Naive thymus-derived CD8-positive, alpha-beta T cell (primary cell): ENCODE measurements at places on chromosomes 4 and X.

GRCh38 chrX:16213961-16214360 lies 46.7 kb downstream of the MAGEB17 start:
- no peaks in the 10 kb centered on the region for H3K4me1 ChIP-seq
- DNase-seq = no peak
- H3K36me3 ChIP-seq = no peaks in the 10 kb centered on the region
- no peak overlapping the region for H3K27ac ChIP-seq
- no peaks in the 10 kb centered on the region for H3K27me3 ChIP-seq
- no peak overlapping the region for H3K4me3 ChIP-seq

GRCh38 chr4:3079694-3080123 lies 5.2 kb downstream of the HTT start:
- no peak overlapping the region for H3K4me3 ChIP-seq
- H3K4me1 ChIP-seq = peaks cover 66% of the 10 kb centered on the region
- H3K36me3 ChIP-seq = no peaks in the 10 kb centered on the region
- no peaks in the 10 kb centered on the region for H3K27me3 ChIP-seq
- DNase-seq = no peak

DNA sequence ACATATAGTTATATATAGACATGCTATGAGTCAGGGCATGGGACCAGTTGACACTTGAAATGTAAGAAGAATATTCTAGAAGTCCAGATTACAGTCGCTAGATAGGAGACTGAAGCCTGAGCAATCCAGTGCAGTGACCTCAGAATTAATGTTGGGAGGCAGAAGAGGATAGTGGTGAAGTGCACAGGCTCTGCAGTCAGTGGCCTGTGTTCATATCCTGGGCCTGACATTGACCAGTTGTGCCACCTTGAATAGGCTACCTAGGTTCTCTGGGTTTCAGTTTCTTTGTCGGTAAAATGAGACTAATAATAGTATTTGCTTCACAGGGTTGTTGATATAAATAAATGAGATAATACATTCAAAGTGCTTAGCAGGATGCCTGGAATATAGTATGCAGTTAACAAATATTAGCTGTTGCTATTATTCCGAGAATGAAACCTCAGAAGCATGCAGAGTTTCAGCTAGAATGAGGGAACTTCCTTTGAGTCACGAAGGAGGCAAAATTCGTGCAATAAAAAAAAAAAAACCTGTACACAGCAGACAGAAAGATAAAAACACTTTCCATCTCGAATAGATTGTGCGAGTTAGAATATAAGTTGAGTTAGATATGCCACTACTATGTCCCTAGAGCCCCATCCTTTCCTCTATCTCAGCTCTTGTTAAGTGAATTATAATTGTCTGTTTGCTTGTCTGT lies 4.0 kb upstream of the SH2D1A start:
- peak overlapping the region; percentile 92 for H3K27ac ChIP-seq
- no peak for DNase-seq
- peaks cover 52% of the 10 kb centered on the region for H3K4me1 ChIP-seq
- no peaks in the 10 kb centered on the region for H3K27me3 ChIP-seq
- peak overlapping the region; percentile 65 for H3K4me3 ChIP-seq

GRCh38 chr4:100289946-100290345 lies 99.7 kb upstream of the DDIT4L start:
- no peaks in the 10 kb centered on the region for H3K36me3 ChIP-seq
- no peak overlapping the region for H3K4me3 ChIP-seq
- no peak overlapping the region for H3K27ac ChIP-seq
- DNase-seq = no peak
- no peaks in the 10 kb centered on the region for H3K4me1 ChIP-seq

DNA sequence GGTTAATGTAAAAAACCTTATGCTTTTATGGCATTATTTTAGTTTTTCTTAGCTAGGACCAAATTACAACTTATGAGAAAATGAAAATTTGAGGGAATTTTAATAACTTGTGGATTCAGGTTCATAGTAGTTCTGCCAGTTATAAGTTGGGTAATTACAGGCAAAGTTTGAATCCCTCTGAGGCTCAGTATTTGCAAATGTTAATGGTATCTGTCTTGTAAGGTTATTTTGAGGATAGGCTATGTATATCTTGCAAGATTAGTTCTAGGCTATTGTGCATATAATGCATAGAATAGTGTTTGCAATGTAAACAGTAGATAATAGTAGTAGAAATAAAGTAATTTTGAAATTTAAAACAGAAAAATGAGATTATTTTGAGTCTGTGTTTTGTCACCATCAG lies 44.7 kb upstream of the CCSER1 start:
- no peak overlapping the region for H3K27ac ChIP-seq
- no peaks in the 10 kb centered on the region for H3K4me1 ChIP-seq
- peaks cover 1% of the 10 kb centered on the region for H3K27me3 ChIP-seq

- DNase-seq = no peak
- H3K4me3 ChIP-seq = no peak overlapping the region
- H3K27ac ChIP-seq = no peak overlapping the region
These were observed 91.6 kb downstream of the SHROOM3 start for GRCh38 chr4:76526585-76526990.

- peaks cover 7% of the 10 kb centered on the region for H3K36me3 ChIP-seq
- H3K4me3 ChIP-seq = no peak overlapping the region
These were observed 313.9 kb downstream of the MID1IP1 start for GRCh38 chrX:39115166-39115565.

GRCh38 chrX:19064175-19064574 lies 58.1 kb downstream of the ADGRG2 start:
- H3K4me3 ChIP-seq = no peak overlapping the region
- DNase-seq = no peak
- H3K36me3 ChIP-seq = no peaks in the 10 kb centered on the region
- no peak overlapping the region for H3K27ac ChIP-seq
- no peaks in the 10 kb centered on the region for H3K4me1 ChIP-seq

GRCh38 chr4:5366421-5366820 lies 315.1 kb downstream of the STK32B start:
- H3K27me3 ChIP-seq = peaks cover 8% of the 10 kb centered on the region
- H3K4me3 ChIP-seq = no peak overlapping the region
- no peaks in the 10 kb centered on the region for H3K36me3 ChIP-seq
- H3K4me1 ChIP-seq = no peaks in the 10 kb centered on the region
- no peak overlapping the region for H3K27ac ChIP-seq

DNA sequence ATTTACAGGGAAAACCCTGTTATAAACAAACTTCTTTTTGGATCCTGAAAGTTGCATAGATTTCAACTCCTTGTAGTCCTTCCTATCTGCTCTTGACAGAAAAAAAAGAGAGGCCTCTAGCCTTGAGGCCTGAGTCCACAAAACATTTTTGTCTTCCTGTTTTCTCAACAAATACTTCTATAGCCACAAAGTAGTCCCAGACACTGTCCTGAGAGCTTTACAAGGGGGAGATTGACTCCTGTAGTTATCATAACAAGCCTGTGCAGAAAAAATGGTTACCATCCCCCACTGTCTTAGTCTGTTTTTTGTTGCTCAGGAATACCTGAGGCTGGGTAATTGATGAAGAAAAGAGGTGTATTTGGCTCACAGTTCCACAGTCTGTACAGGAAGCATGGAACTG lies 35.2 kb downstream of the PCDH7 start:
- no peak for DNase-seq
- no peaks in the 10 kb centered on the region for H3K4me1 ChIP-seq

DNA sequence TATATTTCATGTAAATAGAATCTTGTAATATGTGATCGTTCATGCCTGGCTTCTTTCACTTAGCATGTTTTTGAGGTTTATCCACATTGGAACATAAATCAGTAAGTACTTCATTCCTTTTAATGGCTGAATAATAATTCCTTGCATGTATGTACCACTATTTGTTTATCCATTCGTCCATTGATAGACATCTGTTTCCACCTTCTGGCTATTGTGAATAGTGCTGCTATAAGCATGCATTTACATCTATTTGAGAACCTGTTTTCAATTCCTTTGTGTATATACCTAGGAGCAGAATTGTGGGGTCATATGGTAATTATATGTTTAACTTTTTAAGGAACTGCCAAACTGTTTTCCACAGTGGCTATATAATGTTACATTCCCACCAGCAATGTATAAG lies 356.7 kb upstream of the DIPK2B start:
- H3K27ac ChIP-seq = no peak overlapping the region
- no peaks in the 10 kb centered on the region for H3K36me3 ChIP-seq
- H3K27me3 ChIP-seq = no peaks in the 10 kb centered on the region
- H3K4me3 ChIP-seq = no peak overlapping the region

GRCh38 chr4:4717692-4718091 lies 141.8 kb upstream of the MSX1 start:
- no peaks in the 10 kb centered on the region for H3K4me1 ChIP-seq
- no peak overlapping the region for H3K4me3 ChIP-seq
- no peak overlapping the region for H3K27ac ChIP-seq
- no peak for DNase-seq
- peaks cover 3% of the 10 kb centered on the region for H3K36me3 ChIP-seq
- H3K27me3 ChIP-seq = no peaks in the 10 kb centered on the region

DNA sequence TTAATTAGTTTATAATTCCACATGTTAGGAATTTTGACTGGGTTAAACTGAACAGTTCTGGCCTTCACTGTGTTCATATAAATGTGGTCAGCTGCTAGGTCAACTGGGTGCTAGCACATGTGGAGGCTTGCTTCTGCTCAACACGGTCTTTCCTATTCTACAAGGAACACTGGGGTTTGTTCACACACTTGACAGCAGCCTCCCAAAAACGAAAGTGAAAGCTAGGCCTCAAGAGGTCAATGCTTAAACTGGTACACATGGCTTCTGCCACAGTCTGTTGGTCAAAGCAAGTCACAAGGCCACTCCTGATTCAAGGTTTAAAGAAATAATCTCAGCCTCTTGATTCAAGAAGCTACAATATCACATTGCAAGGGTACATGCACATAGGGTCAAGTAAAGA lies 126.5 kb downstream of the QDPR start:
- no peak overlapping the region for H3K27ac ChIP-seq
- H3K36me3 ChIP-seq = no peaks in the 10 kb centered on the region
- H3K4me3 ChIP-seq = no peak overlapping the region
- no peak for DNase-seq
- H3K27me3 ChIP-seq = no peaks in the 10 kb centered on the region

GRCh38 chrX:69387567-69388487 lies 116.3 kb upstream of the NALF2 start:
- no peak overlapping the region for H3K4me3 ChIP-seq
- H3K27me3 ChIP-seq = peaks cover 2% of the 10 kb centered on the region
- H3K4me1 ChIP-seq = no peaks in the 10 kb centered on the region
- DNase-seq = no peak
- H3K27ac ChIP-seq = no peak overlapping the region
- H3K36me3 ChIP-seq = no peaks in the 10 kb centered on the region

DNA sequence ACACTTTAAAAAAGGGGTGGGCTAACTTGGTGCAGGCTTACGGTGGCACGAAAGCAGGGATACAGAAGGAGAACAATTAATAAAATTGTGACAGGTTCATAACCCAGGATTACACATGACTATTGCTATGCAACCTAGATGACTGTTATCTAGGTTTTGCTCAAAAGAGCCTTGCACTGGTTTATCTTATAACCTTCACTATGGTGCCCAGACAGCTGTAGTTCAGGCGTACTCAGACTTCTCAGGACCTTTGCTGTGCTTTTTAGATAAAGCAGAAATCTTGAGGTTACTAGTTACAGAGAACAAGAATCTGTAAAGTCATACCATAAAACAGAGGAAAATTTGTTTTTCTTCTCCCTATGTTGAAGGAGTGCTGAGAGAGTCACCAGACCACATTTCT lies 44.4 kb downstream of the UGT2A3 start:
- H3K27ac ChIP-seq = no peak overlapping the region
- DNase-seq = no peak
- no peaks in the 10 kb centered on the region for H3K4me1 ChIP-seq
- H3K36me3 ChIP-seq = no peaks in the 10 kb centered on the region
